ENCODE measurements at places on chromosomes 6 and 20. TPM values are rescaled to one million over a fixed set of nuclear protein-coding genes. Genes with fewer than 3 reads are reported as not detected.

GRCh38 chr6:105321207-105321606 lies 81.7 kb downstream of the PREP start:
- no peak for DNase-seq

- DNase-seq = no peak
Observed at GRCh38 chr6:39897698-39898097, 36.6 kb downstream of the MOCS1 start.

DNA sequence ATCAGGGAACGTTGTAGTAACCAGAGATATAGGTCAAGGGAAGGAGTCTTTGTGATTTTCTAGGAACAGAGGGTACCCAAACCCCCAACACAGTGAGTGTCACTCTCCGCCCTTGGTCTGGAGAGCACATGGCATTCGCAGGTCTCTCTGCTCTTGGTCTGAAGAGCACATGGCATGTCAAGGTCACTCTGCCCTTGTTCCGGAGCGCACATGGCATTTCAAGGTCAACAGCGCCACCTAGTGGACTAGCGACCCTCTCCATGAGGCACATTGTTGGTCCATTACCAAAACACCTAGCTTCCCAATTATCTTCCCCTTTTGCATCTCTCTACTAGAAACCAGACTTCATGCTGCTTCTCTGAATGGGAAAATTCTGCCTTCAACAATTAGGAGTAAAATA lies 260.0 kb downstream of the C6orf118 start:
- DNase-seq = no peak

DNA sequence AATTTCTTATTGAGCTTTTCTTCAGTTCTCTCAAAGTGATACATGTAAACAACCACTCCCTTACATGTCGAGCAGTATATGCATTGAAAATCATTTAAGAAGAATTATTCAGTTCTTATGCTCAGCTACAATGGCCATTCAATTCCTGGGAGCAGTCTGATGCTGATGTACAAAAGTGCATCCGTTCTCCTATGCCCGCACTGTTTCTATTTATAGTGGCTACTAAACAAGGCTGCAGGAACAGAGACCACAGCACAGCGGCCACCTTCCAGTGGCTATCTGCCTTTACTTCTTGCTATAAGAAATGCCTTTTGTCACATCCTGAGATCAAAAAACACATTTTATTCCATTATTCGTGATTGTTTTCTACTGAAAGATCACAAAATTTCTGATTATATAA lies 82.2 kb downstream of the FHL5 start:
- no peak for DNase-seq

DNA sequence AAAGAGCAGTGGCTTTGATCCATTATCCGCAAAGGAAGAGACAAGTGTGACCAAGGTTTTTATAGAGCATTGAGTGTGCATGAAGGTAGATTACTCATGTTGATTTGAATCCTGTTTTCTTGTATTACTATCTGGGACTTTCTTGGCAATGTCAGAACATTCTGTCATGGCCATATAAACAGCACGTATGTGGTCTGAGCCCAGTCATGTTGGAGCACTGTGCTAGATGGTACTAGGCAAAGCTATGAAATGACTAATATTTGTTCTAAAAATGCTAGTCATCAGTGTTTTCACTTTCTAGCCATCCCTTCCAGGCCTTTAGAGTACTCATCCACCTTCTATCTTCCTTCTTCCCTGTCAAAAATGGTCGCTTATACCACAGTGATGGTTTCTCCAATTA lies 278.6 kb upstream of the FLRT3 start:
- no peak for DNase-seq

DNA sequence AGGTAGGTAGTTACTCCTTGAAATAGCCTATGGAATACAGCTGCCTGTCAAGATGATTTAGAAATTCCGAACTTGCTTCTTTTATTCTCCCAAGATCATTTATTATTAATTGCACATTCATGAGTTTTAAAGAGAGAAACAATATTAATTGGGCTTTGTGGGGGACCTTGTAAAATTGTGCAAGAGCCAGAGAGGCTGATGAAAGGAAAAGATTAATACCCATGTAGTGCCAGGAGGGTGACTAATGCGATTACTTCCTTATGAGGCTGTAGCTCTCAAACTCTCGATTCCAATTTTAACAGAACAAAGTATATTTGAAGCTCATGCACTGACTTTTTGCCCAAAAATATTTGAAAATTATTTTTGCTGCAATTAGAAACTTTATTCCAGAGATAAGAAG lies 423.8 kb upstream of the ID4 start:
- no peak for DNase-seq

- no peak for DNase-seq
Observed at GRCh38 chr6:137536104-137536773, 42.0 kb upstream of the OLIG3 start.

GRCh38 chr6:156862711-156863110 lies 85.5 kb downstream of the ARID1B start:
- DNase-seq = no peak

- no peak for DNase-seq
Observed at GRCh38 chr20:8522168-8522567, 390.1 kb downstream of the PLCB1 start.

DNA sequence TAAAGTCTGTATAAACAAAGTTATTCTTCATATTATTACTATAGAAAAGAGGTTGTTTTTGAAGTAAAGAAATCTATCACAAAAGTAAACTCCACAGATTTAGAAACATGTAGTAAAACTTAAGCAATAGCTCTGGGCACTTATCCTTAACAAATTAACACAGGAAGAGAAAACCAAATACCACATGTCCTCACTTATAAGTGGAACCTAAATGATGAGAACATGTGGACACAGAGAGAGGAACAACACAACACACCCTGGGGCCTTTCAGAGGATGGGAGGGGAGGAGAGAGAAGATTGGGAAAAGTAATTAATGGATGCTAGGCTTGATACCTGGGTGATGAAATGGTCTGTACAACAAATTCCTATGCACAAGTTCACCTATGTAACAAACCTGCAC lies 57.2 kb downstream of the C6orf58 start:
- DNase-seq = no peak

- no peak for DNase-seq
Observed at GRCh38 chr6:127484212-127484863, 25.1 kb upstream of the KIAA0408 start.

DNA sequence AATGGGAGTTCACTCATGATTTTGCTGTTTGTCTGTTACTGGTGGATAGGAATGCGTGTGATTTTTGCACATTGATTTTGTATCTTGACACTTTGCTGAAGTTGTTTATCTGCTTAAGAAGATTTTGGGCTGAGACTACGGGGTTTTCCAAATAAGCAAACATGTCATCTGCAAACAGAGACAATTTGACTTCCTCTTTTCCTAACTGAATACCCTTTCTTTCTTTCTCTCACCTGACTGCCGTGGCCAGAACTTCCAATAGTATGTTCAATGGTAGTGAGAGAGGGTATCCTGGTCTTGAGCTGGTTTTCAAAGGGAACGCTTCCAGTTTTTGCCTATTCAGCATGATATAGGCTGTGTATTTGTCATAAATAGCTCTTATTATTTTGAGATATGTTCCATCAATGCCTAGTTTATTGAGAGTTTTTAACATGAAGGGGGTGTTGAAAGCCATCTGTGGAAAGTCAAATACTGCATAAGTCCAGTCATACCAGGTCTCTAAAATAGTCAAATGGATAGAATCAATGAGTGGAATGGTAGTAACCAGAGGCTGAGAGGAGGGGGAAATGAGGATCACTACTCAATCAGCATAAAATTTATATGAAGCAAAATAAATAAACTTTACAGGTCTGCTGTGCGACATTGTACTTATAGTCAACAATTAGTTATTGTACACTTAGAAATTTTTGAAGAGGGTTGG lies 610.4 kb upstream of the ADGRB3 start:
- no peak for DNase-seq

DNA sequence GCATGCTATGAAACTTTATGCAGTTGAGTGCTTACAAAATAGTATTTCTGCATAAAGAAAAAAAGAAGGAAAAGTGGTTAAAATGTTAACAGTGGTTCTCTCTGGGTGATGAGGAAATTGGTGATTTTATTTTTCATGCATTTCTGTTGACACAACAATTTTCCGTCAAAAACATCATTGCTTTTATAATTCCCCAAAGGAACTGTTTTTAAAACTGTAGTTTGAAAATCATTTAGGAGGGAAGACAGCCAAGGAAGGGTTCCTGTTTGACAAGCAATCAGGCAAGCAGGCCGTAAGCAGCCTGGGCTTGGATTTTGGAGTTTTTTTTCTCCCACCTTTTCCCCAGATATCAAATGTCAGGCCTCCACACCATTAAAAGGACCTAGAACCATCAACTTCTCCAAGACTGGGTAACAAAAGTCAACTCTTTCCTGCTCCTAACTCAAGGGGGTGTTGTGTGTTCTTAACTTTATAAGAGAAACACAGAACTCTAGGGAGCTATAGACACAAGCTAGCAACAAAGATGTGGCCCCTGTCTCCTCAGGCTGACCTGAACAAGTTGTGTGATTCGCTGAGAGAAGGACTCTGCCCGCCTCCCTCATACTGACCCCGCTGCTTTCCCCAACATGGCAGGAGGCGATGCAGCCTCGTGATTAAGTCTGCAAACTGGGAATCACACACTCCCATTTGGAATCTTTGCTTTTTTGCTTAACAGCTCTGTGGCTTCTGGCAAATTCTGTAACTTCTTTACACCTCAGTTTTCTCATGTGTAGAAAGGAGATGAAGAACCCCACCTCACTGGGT lies 146.6 kb downstream of the BCAS1 start:
- DNase-seq = no peak

- DNase-seq = peak; percentile 68
Observed at GRCh38 chr20:50724851-50725723, 6.3 kb upstream of the PARD6B start.

DNA sequence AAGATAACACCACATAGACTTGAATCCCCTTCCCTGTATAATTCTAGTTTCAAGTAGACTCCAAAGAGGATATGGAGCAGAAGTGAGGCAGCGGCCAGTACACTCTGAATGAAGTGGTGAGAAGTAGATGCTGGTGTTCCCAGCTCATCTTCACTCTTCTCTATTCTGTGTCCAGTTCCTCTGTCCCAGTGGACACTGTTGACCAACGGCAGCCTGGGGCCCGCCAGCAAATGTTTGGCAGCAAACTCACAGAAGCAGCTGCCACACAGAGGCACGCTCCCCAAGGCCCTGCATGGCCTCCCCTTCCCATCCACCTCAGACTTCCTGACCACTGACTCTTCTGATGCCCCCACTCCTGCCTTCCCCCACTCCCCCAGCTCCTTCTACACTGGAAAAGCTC lies 358.9 kb upstream of the ID4 start:
- DNase-seq = no peak

GRCh38 chr6:158037021-158037420 lies 55.4 kb downstream of the SYNJ2 start:
- DNase-seq = no peak

DNA sequence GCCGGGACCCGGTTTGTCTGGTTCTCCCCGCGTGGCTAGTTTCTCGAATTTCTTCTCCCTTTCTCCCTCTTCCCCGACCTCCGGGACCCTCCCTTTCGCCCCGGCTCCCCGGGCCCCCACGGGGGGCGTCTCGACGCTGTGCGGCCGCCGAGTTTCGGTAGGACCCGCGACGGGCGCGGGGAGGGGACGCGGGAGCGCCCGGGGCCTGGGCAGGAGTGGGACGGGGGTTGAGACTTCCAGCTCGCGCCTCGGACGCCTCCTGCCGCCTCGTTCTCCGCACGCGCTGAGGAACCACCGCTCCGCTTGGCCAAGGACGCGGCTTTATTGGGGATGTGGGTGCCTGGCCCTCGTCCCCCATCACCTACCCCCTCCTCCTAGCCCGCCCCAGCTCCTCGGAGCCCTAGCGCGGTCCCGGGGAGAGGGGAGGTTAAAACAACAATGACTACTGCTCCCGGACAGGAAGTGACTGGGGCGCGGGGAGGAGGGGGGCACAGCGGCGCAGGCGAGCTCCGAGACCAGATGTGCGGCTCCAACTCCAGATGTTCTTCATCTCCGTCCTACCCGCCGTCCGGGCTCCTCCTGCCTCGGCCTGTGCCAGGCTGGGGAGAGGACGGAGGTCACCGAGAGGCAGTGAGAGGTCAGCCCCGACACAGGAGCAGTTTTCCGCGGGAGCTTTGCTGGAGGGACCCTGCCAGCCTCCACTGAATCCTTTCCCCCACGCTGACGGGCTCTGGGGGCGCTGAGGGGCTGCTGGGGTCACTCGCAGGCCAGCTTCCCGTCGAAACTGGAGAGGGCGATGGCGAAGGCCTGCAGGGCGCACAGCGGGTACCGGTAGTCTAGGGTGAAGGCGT lies 917 bp upstream of the TEAD3 start:
- peak; percentile 85 for DNase-seq

Gene OPN5
- total RNA-seq = not detected

Gene RIN2
- 52.4 TPM for total RNA-seq

Gene PDRG1
- total RNA-seq = 11.1 TPM

Gene ADGRB3
- total RNA-seq = 2.0 TPM

Gene AGER
- total RNA-seq = 1.6 TPM

Gene CCDC170
- 0.65 TPM for total RNA-seq

Gene PAX1
- not detected for total RNA-seq

Gene LY6G6D
- total RNA-seq = not detected

Gene KIF25
- total RNA-seq = 0.35 TPM

Gene ADGB
- not detected for total RNA-seq

Gene GSTA2
- total RNA-seq = not detected

Gene SRMS
- total RNA-seq = not detected

Gene LBP
- total RNA-seq = not detected

Gene FERMT1
- 1.0 TPM for total RNA-seq
